ENCODE measurements at places on chromosomes 7 and 10.
A peak's percentile ranks its signal among the peaks of the same experiment; 100 is the strongest.

DNA sequence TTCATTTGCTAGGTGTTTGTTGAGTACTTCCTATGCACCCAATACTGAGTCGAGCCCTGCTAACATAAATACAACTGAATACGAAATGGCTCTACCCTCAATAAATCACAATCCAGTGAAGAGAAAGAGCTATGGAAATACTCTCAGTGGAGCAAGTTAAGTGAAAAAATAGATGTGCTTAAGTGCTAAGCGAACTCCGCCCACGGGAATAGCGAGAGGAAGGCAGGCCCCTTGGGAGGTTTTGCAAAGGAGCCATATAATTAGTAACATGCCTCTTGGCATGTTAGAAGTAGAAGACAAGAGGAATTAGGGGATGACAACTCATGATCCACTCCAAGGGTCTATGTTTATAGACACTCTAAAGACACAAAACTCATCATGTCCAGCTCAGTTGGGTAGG is 42.8 kb upstream of the TSPAN33 start:
- no peak for DNase-seq

DNA sequence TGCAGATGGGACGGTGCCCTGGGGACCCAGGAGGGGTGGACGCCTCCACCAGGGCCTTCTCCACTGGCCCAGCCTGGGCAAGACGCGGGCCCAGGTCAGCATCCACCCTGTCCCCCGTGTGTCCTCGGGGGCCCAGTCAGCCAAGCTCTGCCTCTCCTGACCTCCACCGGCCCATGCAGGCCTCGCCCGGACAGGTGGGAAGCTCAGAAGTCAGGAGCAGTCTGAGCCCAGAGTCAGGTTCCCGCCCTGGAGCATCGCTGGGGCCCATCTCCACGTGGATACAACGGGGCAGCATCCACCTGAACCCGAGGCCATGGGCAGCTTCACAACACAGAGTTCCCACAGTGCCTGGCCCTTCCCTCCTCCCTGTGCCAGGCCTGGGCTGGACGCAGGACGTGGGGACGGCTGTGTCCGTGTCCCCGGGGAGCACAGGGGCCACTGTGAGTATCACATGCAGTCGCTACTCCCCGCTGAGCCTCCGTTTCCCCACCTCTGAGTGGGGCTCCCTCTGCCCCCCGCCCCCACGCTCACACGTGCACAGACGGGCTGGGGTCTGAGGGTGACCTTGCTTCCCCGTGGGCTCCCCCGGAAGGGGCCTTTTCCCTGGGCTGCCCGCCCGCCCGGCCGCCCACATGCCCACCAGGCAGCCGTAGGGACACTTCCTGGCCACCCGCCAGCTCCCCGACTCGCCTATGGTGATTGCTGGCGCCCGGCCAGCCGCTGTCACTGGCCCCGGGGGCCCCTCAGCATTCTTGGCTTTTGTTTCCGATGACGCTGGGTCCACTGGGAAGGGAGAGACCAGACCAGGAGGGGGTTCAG is 64.3 kb downstream of the PDGFA start:
- no peak for DNase-seq

- DNase-seq: peak; percentile 14
Observed at GRCh38 chr10:68348265-68348741, 15.6 kb upstream of the PBLD start.

GRCh38 chr7:115552766-115553165 is 477.8 kb downstream of the TFEC start:
- no peak for DNase-seq

DNA sequence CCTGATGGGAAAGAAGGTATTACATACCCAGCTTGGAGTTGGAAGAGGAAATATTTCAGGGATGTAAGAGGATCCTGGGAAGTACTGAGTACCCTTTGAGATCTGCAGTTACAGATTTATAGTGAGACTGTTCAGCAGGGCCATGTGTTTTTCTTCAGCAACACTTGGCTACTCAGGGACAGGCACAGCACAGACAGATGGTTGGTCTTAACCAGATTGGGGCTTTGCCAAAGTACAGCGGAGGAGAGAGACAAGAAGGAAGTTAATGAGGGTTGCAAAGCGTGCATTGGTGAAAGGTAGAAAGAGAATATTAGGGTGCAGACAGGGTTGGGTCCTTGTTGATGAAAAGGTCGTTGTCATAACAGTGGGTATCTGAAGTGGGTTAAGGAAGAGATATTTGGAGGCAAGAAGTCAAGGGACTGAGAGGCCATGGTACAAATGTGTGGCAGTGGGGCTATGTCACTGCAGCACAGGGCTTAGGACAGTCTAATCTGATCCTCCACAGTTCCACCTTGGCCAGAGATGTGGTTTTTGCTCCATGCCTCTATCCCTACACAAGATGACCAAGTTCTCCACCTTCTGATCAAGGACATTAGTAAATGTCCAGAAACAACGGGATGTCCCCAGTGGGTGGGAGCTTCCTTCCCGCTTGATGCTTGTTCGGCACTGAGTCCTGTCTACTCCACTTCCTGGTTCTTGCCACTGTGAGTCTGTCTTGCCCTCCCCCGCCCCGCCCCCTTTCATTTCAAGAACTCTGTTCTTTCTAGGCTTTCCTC is 18.9 kb upstream of the DNAJC1 start:
- DNase-seq: peak; percentile 24

GRCh38 chr10:117534321-117535297 is 7.9 kb upstream of the EMX2 start:
- DNase-seq: no peak

GRCh38 chr10:75449382-75450074 is 18.1 kb downstream of the LRMDA start:
- DNase-seq: no peak

DNA sequence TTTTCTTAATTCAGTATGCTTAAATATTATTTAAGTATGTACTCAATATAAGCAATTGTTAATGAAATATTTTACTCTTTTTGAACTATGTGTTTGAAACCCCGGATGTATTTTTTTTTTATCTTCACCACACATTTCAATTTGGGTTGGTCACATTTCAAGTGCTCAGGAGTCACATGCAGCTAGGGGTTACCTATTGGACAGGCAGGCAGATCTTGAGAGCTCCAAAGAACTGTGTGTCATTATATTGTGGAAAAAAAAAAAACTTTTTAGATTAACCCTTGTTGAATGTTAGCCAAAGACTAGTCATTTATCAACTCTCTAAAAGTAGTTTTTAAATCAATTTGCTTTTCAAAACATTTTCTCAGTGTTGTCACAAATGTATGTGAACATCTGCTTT is 37.2 kb downstream of the IKZF1 start:
- no peak for DNase-seq

DNA sequence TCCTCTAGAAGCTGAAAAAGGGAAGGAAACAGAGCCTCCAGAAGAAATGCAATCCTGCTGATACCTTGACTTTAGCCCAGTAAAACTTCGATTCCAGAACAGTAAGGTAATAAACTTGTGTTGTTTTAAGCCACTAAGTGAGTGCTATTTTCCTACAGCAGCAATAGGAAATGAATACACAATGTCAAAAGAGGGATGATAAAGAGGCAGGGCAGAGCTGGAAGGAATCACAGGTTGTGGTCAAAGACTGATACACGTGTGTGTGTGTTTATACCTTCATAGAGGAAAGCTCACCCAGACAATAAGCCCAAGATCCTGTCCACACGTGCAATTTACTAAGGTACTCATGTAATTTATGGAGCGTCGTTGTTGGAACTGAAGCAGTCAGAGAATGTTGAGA is 9.5 kb downstream of the ABCB1 start:
- DNase-seq: no peak

DNA sequence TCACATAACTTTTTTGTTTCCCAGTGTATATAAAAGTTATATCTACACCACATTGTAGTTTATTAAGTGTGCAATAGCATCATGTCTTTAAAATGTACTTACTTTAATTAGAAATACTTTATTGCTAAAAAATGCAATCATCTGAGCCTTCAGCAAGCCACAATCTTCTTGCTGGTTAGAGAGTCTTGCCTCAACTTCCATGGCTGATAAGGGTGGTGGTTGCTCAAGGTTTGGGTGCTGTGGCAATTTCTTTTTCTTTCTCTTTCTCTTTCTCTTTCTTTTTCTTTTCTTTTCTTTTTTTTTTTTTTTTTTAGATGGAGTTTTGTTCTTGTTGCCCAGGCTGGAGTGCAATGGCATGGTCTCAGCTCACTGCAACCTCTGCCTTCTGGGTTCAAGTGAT is 360.0 kb downstream of the MAGI2 start:
- DNase-seq: no peak

- DNase-seq: no peak
Observed at GRCh38 chr10:30028006-30028737, 31.2 kb downstream of the JCAD start.

DNA sequence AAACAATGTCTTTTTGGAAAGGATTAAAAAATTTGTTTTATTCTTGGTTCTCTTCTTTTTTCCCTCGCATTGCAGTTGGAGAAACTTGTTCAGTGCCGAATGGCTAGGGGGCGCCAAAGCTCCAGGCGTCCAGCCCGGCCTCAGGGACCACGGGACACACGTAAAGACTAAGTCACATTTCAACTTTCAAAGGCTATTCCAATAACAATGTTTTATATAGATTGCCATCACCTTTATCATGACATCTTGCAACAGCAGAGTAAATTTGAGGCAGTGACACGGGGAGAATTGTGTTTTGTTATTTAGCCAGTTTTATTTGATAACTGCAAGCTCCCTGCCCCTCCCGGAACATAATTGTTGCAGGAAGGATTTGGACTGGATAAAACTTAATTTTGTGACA is 2.2 kb upstream of the IGFBP3 start:
- no peak for DNase-seq

DNA sequence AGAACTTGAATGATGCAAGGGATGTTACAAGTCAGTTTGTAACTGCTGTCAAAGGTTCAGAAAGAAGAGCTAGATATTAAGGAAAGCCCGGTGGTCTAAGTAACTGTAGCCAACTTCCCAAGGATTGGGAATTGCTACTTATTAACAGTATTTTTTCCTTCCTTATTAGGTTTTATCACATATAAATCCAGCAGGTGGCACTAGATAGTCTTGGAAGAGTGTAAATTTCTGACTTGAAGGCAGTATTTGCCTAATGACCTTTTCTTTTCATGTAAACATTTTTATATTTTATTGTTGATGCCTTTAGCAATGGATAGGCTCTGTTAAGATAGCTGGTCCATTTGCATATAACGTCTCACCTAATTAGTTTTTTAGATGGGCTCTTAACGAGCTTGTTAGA is 51.2 kb downstream of the ANLN start:
- DNase-seq: no peak

- no peak for DNase-seq
Observed at GRCh38 chr7:22584179-22584578, 84.2 kb upstream of the STEAP1B start.

DNA sequence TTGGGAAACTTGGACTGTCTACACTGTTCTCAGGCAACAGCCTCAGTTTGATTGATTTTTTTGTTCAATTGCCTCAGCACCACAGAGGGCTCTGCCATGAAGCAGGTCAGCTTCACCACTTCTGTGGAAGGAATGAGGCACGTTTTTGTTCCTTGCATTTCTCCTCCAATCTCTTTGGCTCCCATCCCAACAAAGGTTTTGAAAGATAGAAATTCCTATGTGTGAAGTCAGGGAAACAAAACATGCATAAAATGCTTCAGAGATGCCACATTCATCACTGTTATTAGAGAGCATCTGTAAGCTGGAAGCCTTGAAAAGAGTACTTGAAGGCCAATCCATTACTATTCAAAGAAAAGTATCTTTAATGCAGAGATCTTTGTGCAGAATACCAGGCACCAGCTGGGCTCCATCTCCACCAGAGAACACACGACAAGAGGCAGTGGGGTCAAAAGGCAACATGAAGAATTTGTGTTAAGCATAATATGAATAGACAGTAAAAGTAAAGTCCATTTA is 249.1 kb upstream of the LYZL1 start:
- DNase-seq: no peak

DNA sequence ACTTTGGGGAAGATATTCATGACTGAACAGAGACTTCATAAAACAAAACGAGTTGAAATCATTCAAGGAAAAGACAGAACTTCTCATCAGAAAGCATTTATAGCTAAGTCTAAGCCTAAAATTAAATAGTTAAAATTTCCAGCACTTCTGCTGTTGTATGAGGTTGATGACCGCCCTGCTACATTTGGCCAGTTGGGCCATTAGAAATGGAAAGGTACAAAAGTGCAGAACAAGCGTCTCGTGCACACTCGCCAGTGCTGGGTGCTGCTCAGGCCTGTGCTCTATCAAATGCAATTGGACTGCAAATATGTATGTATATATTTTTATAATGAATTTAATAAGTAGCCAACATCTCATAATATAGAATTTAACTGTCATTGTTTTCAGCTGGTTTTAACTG is 34.4 kb upstream of the RNF32 start:
- no peak for DNase-seq

- DNase-seq: no peak
Observed at GRCh38 chr10:57303566-57303965, 942.5 kb upstream of the ZWINT start.

GRCh38 chr7:115113131-115113530 is 191.2 kb downstream of the MDFIC start:
- no peak for DNase-seq

DNA sequence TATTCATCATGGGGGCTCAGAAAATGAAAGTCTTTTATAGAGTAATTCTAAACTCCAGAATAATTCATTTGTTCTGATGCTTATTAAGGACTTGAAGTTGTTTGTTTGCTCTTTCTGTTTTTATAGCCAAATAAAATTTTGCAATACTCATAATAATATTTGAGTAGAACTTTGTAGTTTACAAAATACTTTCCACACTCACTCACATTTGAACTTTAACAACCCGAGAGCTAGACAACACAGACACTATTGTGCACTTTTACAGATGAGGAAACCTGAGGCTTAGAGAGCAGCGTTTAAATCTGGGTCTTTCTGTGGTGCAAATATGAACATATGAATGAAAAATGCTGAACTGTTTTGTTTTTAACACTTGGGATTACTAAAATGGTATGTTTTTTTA is 126.8 kb downstream of the KAT6B start:
- DNase-seq: no peak

DNA sequence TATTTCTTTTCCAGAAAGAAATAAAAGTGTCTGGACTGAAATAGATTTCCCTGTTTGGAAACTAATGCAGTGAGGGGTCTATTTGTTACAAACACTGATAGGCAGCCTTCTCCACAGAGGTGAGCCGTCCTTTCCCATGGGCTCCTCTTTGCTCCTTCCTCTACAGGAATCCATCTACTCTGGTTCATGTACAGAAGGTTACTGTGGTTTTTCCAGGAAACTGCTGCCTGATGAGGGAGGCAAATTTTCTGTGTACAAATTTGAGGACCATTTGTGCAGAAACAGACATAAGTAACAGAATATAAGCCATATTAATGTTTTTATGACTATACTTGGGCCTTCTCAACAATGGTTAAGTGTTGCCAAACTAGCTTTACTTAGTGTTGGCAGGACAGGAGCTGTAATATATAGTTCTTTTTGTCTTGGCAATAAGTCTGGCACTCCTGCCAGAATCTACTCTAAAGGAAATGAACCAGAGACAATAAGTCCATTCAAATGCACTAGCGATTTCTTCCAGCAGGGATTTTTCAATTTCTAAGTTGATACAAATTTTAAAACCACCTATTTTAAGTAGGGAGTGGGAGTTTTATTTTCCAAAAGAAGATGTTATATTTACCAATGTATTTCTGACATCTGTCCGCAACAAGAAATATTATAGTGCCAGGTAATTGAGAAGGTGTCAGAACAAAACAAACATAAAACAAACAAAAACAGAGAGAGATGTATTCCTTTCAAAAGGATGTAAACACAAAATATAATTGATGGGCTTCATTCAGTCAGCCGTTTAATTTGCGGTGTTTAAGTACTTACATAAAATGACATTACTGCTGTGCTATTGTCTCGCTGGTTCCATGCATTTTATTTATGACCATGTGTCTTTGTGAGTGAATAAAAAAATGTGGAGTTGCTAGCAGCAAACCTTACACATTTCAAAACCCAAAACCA is 91.0 kb upstream of the NFE2L3 start:
- DNase-seq: no peak

- DNase-seq: no peak
Observed at GRCh38 chr7:132381742-132382472, 194.4 kb downstream of the PLXNA4 start.
